ENCODE measurements at places on chromosomes 2 and 18.

GRCh38 chr2:215352602-215353001 is 40.7 kb downstream of the ATIC start:
- DNase-seq: no peak

DNA sequence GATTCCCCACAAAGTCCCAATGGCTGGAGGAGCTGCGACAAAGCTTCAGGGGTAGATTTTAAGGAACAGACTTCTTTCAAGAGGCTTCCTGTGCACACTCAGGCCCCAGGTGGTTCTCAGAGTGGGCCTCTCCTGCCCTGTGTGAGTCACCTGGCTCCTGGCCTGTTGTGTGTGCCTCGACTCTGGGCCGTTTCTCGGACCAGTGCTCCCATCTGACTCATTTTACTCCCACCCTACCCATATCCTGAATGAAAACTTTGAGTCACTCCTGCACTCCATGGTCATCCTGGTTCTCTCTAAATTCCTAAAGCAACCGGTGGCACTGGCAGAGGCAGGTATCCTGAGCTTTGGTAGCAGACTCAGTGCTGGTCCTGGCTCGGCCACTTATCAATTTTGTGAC is 84.1 kb downstream of the CELF4 start:
- DNase-seq: no peak

DNA sequence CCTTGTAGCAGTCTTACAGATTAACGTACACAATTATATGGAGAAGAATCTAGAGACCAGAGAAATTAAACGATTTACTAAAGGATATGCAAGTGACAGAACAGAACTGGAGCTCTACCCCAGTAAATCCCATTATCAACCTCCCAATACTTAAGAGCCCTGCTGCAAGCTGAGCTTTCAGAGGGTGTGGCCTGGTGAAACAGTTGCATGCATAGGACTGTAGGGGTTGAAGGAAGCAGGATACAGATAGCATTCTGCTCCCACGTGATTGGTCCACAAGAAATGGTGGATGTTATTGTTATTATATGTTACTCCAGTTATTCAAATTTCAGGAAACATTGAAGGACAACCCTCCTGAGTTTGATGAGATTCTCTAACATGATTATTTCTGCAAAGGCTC is 210.8 kb upstream of the THUMPD2 start:
- no peak for DNase-seq

- DNase-seq: no peak
Observed at GRCh38 chr2:46194856-46195255, 102.4 kb upstream of the EPAS1 start.

GRCh38 chr2:239927424-239927981 is 97.6 kb downstream of the NDUFA10 start:
- DNase-seq: peak; percentile 64

GRCh38 chr18:12441475-12442034 is 33.8 kb downstream of the PRELID3A start:
- DNase-seq: no peak

- DNase-seq: no peak
Observed at GRCh38 chr2:56681659-56682396, 498.0 kb downstream of the CCDC85A start.

DNA sequence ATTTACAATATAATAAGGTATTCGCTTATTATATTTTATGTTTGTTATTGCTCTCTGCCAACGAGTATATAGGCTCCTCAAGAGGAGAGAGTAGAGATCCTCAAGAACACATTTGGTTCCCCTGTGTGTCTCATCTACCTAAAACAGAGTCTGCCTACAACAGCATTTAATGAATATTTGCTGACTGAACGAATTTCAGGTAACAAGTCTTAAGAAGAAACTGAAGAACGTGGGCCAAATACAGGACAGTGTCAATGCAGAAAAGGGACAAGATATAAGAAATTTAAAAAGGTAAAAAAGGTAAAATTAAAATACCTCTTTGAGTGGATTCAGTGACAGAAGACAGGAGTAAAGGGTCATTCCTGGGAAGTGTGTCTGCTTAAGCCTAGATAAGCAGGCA is 129.2 kb downstream of the HNMT start:
- DNase-seq: no peak

DNA sequence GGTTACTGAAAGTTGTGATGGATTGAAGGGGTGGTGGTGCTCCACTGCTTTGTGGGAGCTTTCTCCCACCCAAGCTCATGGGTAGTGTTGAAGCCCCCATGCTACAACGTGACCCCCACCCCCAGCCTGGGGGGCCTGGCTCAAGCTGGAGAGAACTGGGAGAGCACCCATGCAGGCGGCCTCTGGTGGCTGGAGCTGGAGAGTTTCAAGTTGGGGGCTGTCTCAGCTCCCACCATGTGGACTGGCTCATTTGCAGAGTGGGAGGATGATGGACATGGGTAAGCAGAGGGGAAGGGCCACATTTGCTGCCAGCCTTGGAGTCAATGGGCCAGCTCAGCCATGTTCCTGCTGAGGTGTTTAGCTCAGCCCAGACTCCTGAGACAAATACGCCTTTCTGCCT is 62.8 kb downstream of the INPP4A start:
- DNase-seq: no peak

DNA sequence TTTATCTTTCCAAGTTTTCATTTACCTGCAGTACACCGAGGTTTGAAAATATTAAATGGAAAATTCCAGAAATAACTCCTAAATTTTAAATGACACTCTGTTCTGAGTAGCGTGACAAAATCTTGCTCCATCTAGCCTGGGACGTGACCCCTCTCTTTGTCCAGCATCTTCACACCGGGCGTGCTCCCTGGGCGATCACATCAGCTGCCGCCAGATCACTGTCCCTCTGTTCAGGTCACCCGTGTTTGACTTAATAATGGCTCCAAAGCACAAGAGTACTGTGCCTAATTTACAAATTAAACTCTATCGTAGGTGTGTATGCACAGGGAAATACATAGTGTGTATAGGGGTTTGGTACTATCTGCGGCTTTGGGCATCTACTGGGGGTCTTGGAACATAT is 6.1 kb upstream of the TMEM185B start:
- no peak for DNase-seq

DNA sequence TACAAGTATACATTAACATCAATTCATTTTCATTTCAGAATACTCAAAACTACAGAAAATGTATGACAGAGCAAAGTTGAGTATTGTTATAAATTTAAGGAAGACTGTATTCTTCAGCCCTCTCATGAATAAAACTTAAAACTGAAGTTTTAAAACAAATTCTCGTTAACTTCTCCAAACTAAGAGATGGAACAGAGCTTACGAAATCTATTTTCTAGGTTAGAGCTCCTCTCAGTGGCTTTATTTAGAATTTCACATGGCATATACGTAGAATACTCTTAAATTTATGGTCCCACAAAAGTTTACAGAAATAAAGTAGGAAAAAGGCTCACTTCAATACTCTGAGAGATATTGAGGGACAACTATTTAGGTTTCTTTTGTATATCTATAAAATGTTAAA is 612.1 kb downstream of the KCNJ3 start:
- no peak for DNase-seq

GRCh38 chr2:168201584-168202116 is 45.7 kb downstream of the STK39 start:
- no peak for DNase-seq

- no peak for DNase-seq
Observed at GRCh38 chr2:16526193-16526592, 139.4 kb downstream of the CYRIA start.

DNA sequence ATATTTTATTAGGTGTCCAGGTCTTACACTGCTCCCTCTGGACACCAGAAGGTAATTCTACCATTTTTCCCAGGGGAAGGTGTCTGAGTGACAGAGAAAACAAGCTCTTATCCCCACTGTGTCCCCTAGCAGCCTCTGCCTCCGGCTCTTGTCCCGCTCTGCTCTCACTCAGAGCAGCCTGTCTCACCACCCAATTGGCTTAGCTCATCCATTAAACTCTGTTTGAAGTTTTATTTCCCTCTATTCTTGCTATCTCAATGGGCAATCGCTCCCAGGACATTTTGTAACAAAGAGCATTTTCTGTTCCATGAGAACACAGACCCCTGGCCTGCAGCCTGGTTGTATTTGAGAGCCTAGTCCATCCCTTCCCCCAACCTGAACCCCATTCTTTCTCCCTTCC is 90.6 kb upstream of the LDAH start:
- no peak for DNase-seq
